ENCODE measurements at places on chromosomes 4 and X.
A peak's percentile ranks its signal among the peaks of the same experiment; 100 is the strongest.

DNA sequence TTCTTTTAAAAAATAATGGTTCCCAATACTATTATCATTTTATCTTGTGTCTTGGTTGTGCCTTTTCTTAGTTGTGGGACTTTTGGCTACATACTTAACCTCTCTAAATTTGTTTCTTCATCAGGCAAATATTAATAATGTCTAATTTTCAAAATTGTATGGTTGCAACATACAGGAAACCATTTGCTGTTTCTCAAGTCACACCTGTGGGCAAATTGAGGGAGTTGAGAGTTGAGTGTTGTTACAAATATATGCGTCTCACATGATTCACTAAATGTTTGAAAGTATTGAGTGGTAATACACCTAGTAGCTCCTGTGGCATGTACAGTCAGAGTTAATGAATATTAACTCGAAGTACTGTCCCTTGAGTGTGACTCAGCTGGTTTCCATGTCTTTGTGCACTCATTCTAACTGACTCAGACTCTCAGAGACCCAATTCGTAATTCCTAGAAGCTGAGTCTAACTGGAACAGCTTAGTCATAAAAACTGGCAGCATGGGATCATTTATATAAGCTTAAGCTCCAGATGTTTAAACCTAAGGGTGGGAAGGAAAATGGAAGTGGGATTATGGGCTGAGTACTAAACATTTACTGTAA is 802.4 kb downstream of the TRIML1 start:
- no peaks in the 10 kb centered on the region for H3K4me1 ChIP-seq
- no peaks in the 10 kb centered on the region for H3K36me3 ChIP-seq
- no peak overlapping the region for H3K27ac ChIP-seq
- no peaks in the 10 kb centered on the region for H3K27me3 ChIP-seq

DNA sequence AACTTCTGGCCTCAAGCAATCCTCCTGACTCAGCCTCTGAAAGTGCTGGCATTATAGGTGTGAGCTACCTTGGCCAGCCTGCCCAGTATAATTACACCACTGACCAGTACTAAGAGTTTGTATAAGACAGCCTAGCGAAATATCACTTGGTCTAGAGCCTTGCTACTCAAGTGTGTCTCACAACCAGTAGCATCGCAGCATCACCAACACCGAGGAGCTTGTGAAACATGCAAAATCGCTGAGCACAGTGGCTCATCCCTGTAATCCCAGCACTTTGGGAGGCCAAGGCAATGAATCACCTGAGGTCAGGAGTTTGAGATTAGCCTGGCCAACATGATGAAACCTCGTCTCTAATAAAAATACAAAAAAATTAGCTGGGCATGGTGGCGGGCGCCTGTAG is 102.0 kb upstream of the GATB start:
- peaks cover 10% of the 10 kb centered on the region for H3K4me1 ChIP-seq
- peaks cover 19% of the 10 kb centered on the region for H3K27me3 ChIP-seq
- H3K27ac ChIP-seq = no peak overlapping the region
- peaks cover 1% of the 10 kb centered on the region for H3K36me3 ChIP-seq
- no peak overlapping the region for H3K4me3 ChIP-seq

GRCh38 chr4:90187148-90187884 is 60.1 kb downstream of the CCSER1 start:
- H3K27ac ChIP-seq = no peak overlapping the region
- no peak overlapping the region for H3K4me3 ChIP-seq
- H3K36me3 ChIP-seq = no peaks in the 10 kb centered on the region
- DNase-seq = no peak

- peak overlapping the region; percentile 77 for H3K27ac ChIP-seq
- H3K4me1 ChIP-seq = peaks cover 50% of the 10 kb centered on the region
- H3K27me3 ChIP-seq = peaks cover 2% of the 10 kb centered on the region
These were observed 124.5 kb downstream of the ARSF start for GRCh38 chrX:3165808-3166207.

DNA sequence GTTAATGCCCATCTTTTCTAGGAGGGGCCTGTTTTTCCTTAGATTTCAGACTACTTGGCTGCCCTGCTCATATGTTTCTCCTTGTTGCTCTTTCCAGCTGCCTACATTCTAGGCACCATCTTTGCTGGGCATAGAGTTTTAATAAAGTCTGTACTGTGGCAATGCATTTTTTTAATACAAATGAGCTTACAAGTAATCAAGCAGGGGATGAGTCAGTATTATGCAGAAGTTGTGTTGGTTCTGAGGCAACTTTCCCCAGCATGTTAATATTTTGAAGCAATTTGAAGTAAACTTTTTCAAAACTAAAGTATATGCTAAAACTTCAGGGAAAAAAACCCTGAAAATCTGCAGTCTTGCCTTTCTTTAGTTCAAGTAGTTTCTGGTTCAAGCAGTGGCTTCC is 372.0 kb upstream of the GATB start:
- H3K27me3 ChIP-seq = peaks cover 18% of the 10 kb centered on the region
- H3K4me1 ChIP-seq = peaks cover 9% of the 10 kb centered on the region
- H3K27ac ChIP-seq = no peak overlapping the region
